NCI-H226 (cell line): ENCODE measurements at places on chromosomes 1 and 21.
A peak's percentile ranks its signal among the peaks of the same experiment; 100 is the strongest.

DNA sequence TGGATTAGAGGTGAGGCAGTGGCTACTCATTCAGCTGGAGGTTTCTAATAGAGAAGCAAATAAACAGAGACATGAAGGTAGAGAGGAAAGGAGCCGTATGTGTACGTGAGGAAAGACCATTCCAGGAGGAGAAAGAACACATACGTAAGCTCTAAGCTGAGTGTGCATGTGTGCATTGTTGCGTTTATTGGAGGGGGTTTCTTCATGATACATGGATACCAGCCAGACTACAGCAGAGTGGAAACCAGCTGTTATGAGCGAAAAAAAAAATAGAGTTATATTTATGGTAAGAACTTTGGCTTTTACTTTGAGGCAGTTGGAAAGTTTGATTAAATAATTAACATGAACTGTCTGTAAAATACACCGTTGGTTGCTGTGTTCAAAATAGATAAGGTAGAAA is 173.4 kb upstream of the RGS18 start:
- no peak for DNase-seq

- DNase-seq = no peak
Observed at GRCh38 chr1:104125970-104126369, 376.3 kb downstream of the AMY1C start.

DNA sequence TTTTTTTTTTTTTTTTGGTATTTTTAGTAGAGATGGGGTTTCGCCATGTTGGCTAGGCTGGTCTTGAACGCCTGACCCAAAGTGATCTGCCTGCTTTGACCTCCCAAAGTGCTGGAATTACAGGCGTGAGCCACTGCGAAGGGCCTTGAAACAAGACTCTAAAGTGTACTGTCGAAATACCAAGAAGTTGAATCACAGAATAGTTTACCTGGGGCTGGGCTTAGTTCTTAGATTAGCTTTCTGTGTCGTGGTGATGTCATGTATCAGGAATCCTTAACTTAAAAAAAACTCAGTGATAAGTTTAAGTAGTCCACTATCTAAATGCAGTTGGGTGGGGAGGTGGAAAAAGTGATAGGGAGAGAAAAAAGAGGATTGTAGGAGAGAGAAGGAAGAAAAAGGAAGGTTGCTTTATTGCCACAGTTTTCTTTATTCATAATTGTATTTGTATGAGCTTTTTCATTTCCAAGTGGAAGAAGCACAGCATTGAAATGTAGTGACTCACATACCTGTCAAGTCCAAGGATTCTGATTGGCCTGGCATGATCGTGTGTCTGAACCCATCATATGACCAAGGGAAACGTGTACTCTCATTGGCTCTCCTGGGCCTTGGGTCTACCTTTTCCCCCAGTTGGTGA is 13.4 kb downstream of the ITSN1 start:
- peak; percentile 98 for DNase-seq

- DNase-seq = no peak
Observed at GRCh38 chr21:42621819-42622177, 31.6 kb upstream of the PDE9A start.

- no peak for DNase-seq
Observed at GRCh38 chr1:233617025-233617424, 3.1 kb downstream of the KCNK1 start.

DNA sequence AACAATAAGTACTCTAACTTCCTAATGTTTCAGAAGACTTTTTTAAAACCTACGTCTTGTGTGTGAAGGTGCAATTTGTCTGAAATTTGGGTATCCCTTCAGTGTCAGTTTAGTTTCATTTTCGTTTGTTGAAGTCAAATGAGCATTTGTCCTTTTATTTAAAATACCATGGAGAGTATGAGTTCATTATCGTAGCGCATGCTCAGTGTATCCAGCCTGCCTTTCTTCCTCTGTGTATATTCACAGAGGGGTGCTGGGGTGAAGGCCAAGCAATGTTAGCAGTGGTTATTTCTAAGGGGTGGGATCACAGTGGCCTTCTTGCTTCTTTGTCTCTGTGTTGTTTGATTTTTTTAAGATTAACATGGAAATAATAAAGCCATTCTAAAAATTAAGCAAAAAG is 43.2 kb downstream of the CNN3 start:
- DNase-seq = no peak

GRCh38 chr1:195933835-195934234 is 674.4 kb downstream of the KCNT2 start:
- DNase-seq = no peak

DNA sequence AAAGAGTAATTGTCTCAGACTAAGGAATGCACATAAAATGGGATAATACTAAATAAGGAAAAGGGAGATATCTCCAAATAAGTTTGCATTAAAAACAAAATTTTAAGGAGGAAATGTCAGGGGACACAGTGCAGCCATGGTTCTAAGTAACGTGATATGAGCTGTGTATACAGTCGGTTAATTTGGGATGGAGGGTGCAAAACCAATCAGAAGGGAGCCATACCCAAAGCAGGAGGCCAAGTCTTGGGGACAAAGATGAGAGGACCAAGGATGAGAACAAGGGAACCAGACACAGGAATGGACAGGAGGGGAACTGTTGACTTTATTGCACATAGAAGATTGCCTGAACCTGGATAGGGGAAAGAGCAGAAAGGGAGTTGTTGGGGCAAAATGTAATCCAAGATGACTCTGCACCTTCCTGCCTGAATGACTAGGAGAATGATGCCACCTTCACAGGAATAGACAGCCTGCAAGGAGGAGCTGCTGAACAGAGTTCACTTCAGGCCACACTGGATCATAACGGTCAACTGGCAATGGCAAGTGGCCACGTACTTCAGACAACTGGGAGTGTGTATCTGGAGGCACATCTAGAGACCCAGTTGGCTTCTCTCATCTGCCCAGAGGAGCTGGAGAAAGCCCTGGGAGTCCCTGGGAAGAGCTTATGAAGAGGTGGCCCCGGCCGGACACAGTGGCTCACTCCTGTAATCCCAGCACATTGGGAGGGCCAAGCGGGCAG is 22.0 kb upstream of the BOLA1 start:
- no peak for DNase-seq

GRCh38 chr1:7229186-7229585 is 443.9 kb downstream of the CAMTA1 start:
- DNase-seq = no peak

DNA sequence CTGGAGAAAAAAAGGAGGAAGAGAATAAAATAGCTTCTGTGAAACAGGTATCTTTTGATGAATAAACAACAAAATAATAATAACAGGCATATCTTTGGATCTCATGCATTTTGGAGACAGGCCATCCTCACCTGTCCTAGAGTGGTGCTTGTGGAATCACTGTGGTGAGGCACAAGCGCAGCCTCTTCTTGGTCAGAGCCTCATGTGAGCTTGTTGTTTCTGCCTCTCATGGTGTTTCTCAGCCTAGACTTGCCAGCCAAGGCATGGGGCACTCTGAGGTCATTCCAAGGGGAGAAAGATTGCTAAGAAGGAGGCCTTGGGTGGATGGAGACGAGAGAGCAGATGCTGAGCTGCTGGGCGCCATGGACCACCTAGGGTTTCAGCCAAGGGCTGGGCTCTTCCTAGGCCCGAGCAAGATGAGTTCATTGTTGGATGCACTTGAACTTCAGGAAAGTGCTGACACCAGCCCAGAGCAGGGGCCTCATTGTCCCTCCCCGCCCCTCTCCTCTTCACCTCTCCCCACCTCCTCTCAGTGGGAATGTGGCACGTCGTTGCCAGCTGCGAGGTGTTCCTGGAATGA is 49.5 kb downstream of the ATP5PO start:
- DNase-seq = no peak

DNA sequence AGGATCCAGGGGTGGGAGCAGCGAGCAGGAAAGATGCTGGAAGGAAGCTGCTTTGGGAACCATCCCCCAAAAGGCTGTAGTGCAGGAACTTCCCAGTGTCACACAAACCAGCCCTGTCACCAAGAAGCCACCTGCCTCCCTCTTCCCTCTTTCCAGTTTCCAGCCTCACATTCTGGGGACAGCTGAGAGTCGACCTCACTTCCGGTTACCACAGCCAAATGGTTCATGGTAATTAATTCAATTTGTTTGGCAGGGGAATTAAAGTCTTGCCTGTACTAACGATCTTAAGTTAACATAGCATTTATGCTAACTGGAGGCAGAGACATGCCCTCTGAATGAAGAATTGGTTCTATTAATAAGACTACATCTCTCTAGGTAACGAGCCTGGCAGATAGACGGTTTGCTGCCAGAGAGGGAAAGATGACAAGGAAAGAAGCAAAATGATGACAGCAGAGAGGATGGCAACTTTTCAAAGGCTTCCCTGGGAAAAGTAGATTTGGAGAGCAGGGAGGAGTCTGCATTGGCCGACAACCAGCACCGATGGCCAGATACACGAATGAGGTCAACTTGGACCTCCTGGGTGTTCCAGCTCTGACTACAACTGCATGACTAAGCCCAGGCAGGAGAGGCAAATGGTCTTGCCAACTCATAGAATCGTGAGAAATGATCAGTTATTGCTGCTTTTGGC is 64.1 kb downstream of the TMCO4 start:
- DNase-seq = peak; percentile 92

DNA sequence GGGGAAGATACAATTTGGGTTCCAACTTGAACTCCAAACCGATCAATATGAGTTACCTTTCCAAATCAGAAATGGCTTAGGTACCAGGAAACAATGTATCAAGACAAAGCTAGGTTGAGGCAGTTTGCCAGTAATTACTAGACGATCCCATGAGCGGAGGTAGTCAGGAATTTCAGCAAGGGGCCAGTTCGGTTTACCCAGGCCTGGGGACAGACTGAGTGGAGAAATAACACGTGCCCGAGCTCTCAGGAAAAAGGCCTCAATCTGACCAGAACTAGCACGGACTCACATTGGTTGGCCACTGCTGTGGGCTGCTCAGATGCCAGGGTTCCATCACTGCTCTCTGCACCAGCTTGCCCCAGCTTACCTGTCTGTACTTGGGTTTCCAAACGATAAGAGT is 15.3 kb downstream of the CLSTN1 start:
- DNase-seq = no peak

DNA sequence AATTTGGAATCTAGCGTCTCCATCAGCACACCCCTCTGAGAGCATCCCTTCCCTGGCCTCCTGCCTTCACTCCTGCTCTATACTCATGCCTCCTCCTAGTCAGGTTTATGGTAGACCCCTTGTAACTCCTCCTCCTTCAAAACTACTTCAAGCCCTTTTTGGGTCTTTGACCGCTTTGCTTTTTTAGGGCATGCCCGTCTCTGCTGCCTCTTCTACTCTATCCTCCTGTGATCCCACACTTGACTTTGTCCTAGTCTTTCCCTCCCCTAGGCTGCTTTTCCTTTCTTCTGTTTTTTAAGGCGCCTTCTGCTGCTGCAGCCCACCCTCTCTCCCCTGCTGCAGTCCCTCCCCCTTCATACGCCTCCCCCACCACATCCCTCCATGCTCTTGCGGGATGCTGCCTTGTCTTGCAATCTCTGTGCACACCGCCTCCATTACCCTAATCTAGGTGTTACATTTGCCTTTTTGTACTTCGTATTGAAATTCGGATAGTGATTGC is 1.5 kb downstream of the SNX27 start:
- DNase-seq = no peak

GRCh38 chr1:201939574-201939973 is 6.8 kb downstream of the LMOD1 start:
- no peak for DNase-seq

GRCh38 chr1:150061632-150062101 is 5.9 kb upstream of the VPS45 start:
- peak; percentile 78 for DNase-seq

GRCh38 chr1:59903141-59903754 is 23.3 kb downstream of the CYP2J2 start:
- no peak for DNase-seq

GRCh38 chr1:56191369-56191768 is 388.0 kb downstream of the PLPP3 start:
- no peak for DNase-seq
